Central memory CD4-positive, alpha-beta T cell (primary cell): ENCODE measurements at places on chromosomes 7 and 10.

- DNase-seq, result no peak
Measured at GRCh38 chr10:47036771-47037170, 125.5 kb downstream of the PTPN20 start.

- no peak for DNase-seq
Measured at GRCh38 chr7:1029637-1030443, 14.5 kb upstream of the GPR146 start.

DNA sequence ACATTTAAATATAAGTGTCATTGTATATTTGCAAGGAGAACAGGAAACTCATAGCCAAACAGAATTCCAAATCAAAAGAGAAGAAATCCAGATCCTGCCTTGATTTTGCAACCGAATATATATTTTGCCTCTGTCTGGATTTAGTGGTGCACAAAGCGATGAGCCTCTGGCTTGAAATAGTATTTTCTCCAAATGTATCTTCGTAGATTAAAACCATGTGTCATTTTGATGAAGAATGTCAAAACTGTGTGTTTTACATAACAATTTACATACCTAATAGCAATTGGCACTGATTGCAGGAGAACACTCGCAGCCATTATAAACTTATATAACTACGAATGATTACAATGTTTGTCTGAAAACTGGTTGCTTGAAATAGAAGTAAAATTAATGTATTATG, 156.4 kb downstream of the ARID5B start:
- no peak for DNase-seq

DNA sequence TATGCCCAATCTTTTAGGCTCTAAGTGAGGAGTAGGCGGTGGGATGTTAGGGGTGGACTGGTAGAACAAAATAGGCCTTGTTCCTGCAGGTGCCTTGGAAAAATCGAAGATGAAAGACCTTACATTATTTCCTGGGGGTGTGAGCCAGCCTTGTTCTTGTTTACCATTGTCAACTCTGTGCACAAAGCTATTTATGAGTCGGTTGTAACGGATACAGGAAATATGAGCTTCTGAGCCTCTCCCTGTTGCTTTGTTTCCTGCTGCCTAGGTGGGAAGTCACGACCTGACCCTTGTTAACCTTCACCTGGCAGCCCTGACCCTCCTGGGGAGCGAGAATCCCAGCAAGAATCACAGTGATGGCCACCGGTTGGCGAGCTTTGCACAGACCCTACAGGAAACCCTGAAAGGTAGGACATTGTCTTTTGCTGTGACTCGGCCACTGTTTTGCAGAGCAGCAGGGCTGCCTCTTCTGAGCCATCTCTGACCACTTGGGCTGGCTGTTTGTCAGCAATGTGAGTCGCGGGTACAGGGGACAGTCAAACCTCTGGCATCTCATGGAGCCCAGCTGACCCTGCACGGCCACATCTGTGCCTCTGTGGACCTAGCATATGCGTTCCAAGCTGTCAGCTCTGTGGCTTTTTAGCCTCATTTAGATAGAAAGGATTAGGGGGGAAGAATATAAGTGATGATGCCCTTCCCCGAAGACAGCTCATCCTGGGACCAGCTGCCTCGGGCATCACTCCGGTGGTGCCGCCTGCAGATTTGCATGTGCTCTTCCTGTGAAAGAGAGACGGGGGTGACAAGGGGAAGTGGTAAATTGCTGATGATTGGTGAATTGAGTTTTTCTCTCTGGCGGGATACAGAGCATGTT, 102.1 kb upstream of the ANLN start:
- DNase-seq, result peak; percentile 52

- DNase-seq, result no peak
Measured at GRCh38 chr7:155458878-155459699, 1.2 kb downstream of the EN2 start.

GRCh38 chr7:37580376-37580775, 103.2 kb upstream of the GPR141 start:
- no peak for DNase-seq

DNA sequence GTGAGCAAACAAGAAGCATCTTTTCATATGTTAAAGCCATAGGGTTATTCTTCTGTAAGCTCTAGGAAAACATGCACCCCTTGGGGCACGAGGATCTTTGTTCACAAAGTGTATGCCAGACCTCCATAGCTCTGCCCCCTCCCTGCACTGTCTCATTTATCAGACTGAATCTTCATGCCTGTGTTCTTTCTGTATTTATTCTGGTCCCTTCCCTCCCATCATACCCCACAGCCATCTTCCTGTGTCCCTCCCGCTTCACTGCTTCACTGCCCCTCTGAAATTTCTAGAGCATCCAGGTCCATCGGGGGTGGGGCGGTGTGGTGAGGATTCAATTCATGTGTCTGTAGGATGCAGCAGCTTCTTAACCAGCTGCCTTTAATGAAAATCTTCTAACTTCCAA, 7.5 kb downstream of the EPHB6 start:
- no peak for DNase-seq

DNA sequence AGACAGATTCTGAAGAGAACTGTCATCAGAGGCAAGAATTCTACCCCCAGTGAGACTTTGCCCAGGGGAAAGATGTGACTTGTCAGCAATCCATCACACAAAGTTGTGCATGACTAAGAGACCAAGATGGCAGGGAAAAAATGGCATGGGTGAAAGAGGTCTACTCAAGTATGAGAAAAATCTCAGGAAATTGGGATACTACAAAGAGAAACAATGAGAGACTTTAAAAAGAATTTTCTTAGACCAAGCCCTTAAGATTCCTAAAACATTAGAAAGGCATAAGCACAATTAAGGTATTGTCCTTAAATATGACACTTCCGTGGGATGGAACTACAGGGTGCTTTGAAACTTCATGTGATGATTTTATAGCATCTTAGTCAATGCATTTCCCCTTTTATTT, 45.6 kb upstream of the PDE1C start:
- DNase-seq, result no peak

DNA sequence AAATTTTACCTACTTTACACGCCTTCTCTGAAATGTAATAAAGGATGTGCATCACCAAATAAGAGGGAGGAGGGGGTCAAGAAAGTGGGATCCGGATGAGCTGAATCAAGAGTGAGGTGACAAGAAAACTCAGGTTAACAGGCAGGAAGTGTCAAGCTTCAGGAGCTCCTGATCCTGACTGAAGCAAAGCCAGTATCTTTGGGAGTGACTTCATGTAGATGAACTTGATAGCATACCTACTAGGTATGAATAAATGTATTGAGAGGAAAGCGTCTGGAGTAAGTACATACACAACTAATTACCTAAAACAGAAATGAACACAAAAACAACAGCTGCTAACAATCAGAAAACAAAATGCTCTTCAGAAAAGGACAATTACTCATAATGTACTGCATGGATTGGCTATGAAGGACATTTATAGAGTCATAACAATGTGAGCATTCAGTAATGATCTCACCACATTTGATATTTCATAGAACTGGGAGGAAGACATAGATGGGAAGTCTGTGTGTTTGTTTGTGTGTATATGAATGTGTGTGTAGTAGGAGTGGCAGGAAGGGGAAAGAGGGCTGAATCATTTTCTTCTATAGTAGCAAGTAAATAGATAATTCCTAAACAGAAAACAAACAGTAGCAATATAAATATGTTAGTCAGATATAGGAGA, 29.4 kb downstream of the PRKG1 start:
- DNase-seq, result no peak

- DNase-seq, result no peak
Measured at GRCh38 chr7:129886167-129886817, 66.5 kb downstream of the UBE2H start.

DNA sequence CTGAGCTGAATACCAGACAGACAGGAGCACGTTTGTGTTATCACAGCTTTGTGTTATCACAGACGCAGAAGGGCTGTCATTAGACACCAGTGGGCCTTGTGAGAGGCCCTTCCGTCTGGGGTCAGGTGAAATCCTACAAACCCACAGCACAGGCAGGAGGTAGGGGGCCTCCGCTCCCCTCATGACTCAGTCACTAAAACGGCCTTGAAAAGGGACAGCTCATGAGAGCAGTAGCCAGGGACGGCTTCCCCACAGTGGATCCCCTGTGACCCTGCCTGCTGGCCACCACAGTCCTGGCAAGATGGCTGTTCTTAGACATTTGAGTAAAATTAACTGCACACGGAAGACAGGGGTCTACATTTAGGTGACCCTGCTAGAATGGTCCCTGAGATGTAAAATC, 215.8 kb upstream of the PPP2R2D start:
- DNase-seq, result no peak

- no peak for DNase-seq
Measured at GRCh38 chr7:72622532-72622931, 205.5 kb downstream of the TYW1B start.

GRCh38 chr10:128922619-128923196, 544.3 kb upstream of the MGMT start:
- no peak for DNase-seq

- no peak for DNase-seq
Measured at GRCh38 chr10:78954689-78955088, 114.1 kb upstream of the ZMIZ1 start.

DNA sequence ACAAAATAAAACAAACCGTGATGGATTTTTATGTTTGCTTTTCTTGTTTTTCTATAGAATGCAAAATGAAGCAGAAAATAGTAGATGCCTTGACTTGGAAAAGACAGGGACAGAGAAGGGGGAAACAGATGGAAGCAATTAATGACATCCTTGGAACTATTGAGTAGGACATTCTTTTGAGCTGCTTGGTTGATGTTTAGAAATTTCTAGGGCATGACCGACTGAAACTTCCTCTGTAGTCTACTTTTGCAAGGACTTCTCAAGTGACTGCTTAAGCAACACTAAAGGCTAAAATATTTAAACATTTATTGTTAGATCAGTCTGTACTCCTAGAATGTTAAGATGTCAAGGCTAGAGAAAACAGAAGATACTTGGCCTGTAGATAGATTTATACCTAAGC, 49.4 kb downstream of the VCL start:
- no peak for DNase-seq

DNA sequence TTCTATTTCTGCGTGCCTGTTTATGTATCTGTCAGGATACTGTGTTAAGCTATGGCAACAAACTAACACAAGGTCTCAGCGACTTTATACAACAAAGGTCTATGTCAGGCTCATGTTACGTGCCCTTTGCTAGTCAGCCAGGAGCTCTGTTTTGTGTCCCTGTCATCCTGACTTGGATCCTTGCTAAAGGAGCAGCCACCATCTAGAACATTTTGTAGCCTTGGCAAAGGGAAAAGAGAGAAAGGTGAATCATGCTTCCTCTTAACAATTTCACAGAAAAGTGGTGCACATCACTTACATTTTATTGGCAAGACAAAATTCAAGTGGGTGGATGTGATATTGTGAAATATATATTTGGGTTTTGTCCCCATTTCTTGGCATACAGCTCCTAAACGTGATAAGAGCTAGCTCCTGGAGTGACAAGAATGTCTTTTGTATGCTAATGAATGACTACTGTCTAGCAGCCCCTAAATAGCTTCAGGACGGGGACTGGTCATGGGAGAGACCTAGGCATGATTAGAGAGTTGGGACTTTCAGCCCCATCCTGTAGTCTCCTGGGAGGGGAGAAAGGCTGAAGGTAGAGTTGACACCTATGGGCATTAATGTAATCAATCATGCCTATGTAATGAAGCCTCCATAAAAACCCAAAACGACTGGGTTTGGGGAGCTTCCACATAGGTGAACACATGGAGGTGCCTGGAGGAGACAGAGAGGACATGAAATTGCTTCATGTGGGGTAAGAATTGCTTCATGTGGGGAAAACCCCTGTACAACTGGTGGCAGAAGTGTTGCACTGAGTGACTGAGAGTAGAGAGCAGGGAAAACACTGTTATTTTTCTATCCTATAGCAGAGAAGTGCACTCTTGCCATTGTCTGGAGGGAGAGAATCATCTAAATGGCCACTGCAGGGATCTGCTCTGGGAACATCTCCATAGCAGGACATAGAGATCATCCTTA, 33.0 kb downstream of the MRPL32 start:
- no peak for DNase-seq

GRCh38 chr10:34859170-34859569, 44.1 kb upstream of the PARD3 start:
- no peak for DNase-seq

- no peak for DNase-seq
Measured at GRCh38 chr10:91816981-91817380, 18.8 kb downstream of the TNKS2 start.

DNA sequence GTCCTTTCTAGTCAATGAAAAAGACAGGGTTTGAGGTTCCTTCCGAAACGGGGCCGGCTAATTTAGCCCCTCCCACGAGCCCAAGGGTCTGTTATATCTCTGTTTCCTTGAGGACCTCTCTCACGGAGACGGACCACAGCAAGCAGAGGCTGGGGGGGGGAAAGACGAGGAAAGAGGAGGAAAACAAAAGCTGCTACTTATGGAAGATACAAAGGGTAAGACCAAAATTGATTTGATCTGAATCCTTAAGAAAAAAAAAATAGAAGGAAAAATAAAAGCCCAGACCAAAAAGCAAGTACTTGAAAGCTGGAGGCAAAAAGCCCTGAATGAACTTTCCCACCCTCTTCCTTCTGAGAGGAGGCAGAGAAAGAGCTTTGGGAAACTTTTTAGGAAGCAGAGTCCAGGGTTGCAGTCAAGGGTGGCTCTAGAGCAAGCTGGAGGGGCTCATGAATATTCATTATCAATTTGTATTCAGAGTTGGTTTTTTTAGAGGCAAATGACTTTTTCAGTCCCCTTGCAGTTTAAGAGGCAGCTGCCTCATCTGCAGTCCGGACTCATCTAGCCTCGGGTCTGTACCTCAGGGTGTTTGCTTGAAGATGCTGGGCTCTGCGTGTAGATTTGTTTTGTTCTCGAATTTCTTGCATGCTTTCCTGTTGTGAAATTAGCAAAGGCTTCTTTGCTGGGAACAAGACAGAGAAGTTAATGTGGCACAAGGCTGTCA, at the start of gene ENTPD1:
Gene ENTPD1 (plus strand): TSS at position 123 of the 721 bp plus-strand sequence. CDS start 77 bp downstream, at position 200.
- DNase-seq, result no peak

DNA sequence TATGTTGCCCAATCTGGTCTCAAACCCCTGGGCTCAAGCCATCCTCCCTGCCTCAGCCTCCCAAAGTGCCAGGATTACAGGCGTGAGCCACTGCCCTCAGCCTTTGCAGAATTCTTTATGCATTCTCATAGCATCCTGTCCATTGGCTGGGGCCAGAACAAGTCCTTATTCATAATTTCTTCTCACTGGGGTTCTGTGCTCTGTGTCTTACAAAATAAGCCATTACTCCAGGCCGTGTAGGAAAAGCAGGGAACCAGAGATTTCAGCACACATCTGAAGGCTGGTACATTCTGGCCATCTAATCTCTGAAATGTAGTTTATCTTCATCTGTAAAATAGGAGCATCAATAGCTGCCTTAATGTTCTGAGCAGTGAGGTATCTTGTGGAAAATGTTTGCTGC, 10.3 kb upstream of the OCM start:
- DNase-seq, result no peak

- DNase-seq, result no peak
Measured at GRCh38 chr10:88062798-88063472, 199.5 kb downstream of the PTEN start.

DNA sequence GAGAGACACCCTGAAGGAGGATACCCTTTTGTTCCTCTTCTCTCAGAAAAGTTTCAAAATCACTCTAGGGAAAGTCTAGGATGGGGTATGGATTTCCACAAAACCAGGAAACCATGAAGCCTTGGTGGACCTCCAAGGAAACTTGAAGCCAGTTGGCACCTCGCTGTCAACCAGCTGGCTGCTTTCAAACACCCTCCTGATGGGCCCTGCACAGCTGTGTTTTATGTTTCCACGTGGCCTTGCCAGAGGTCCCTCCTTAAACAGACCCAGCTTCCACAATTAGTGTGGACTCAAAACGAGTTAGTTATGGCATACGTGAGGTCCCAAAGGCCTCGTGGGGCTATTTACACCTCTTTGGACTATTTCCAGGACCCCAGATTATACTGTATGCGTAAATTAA, 5.9 kb downstream of the PPP1R3A start:
- DNase-seq, result no peak
